ENCODE measurements at places on chromosomes 7 and 10.

DNA sequence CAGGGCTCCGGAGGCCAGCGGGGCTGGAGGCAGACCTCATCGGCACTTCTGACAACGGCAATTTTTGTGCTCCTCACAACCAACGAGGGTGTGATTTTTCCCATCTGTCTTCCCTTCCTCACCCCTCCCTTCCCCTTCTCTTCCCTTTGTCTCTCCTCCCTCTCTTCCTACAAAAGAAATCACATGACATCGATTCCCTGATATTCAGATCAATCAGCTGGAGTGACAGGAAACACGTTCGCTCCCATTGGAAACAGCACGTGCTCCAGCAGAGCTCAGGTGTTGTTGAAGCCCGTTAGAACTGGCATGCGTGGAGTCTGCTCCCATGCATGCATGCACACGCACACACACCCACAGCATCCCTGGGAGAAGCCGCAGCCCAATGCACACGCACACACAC, 222.4 kb downstream of the PTPRN2 start:
- no peak for DNase-seq

GRCh38 chr10:90179696-90180407, 478.5 kb downstream of the KIF20B start:
- DNase-seq, result peak; percentile 20

DNA sequence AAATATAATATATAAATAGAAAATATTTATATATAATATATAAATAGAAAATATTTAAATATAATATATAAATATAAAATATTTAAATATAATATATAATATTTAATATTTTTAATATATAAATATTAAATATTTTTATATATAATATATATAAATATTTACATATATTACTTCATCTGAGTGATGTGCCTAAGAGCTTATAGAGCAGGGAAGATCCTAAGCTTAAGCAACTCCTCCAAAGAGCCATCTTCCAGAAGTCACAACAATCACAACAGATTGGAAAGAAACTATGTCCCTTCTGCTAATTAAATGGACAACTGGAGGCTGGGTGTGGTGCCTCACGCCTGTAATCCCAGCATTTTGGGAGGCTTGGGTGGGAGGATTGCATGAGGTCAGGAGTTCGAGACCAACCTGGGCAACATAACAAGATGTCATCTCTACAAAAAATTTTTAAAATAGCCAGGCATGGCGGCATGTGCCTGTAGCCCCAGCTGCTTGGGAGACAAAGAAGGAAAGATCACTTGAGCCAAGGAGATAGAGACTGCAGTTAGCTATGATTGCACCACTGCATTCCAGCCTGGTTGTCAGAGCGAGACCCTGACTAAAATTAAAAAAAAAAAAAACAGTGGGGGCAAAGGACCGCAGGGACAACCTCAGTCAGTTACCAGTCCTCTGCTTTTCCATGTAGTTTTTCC, 198.7 kb downstream of the SKIDA1 start:
- DNase-seq, result no peak

- no peak for DNase-seq
Observed at GRCh38 chr7:143395187-143396149, 13.2 kb downstream of the EPHA1 start.

- DNase-seq, result no peak
Observed at GRCh38 chr7:12670743-12671520, 16.5 kb upstream of the ARL4A start.

Data from LoVo (cell line).